HT1080 (cell line): ENCODE measurements at places on chromosomes 2 and 18. TPM values are rescaled to one million over a fixed set of nuclear protein-coding genes. Genes with fewer than 3 reads are reported as not detected.
A peak's percentile ranks its signal among the peaks of the same experiment; 100 is the strongest.

DNA sequence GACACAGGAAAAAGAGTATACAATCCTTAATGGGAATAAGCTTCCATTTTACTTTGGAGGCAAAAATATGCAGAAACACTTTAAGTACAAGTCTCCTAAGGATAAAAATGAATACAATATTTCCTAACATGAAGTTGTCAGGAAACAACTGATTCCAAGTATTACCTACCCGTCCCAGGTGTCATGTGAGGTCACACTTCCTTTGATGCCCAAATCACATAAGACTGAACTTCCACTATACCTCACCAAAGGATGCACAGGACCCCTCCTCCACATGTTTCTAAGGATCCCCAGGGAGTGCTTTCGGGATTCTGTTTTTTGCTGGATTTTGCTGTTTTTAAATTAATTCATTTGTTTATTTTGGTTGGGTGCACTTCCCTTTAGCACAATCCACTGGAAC lies 438.5 kb upstream of the TCF4 start:
- DNase-seq = no peak

DNA sequence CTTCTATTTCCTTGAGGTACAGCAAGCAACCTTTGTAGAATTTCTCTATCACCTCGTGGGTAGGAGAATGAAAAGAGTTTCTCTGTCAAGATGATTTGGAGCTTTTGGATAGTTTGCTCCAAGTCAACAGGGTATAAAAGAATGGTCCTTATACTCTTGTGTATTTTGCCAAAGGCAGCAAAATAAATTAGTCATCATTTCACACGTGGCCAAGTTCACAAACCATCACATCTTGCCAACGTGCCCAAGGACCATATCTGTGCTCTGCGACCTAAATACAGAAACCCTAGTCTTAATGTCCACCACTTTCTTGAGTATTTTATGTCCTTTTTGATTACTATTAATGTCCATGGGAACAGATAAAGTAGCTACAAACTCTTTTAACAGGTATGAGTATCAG lies 262.9 kb downstream of the AFF3 start:
- peak; percentile 72 for DNase-seq

The ARL4C gene
- total RNA-seq = 89.0 and 111 TPM in 2 replicates

The RND3 gene
- 44.9 and 62.6 TPM in 2 replicates for total RNA-seq

- no peak for DNase-seq
Observed at GRCh38 chr2:71783215-71783614, 329.9 kb downstream of the DYSF start.
